ENCODE measurements at places on chromosomes 2 and 18. TPM values are rescaled to one million over a fixed set of nuclear protein-coding genes. Genes with fewer than 3 reads are reported as not detected.

Gene TGFA
- 1.0 TPM for total RNA-seq

Gene IL36RN
- total RNA-seq = not detected

Gene SPHKAP
- not detected for total RNA-seq

Gene DAPL1
- not detected for total RNA-seq

Gene RHOB
- 105 TPM for total RNA-seq

Gene DNER
- 68.3 TPM for total RNA-seq

Gene SCN9A
- total RNA-seq = 6.3 TPM

Gene SLC9A4
- total RNA-seq = 0.84 TPM

Gene FAM237A
- not detected for total RNA-seq

Gene CAPN13
- total RNA-seq = not detected

Gene PSMD14
- total RNA-seq = 319 TPM

Gene ACVR1C
- not detected for total RNA-seq

Gene GALR1
- not detected for total RNA-seq

Gene IL1R2
- not detected for total RNA-seq

Gene SERPINB12
- not detected for total RNA-seq

Gene REG1A
- not detected for total RNA-seq

Gene RGPD3
- 0.21 TPM for total RNA-seq

Gene EPAS1
- 8.0 TPM for total RNA-seq

Gene KCNF1
- 0.71 TPM for total RNA-seq

Gene SMAD7
- 6.2 TPM for total RNA-seq

Gene ZNF519
- 11.1 TPM for total RNA-seq

Gene NYAP2
- total RNA-seq = not detected

Gene SLC16A14
- not detected for total RNA-seq

Gene VWA3B
- total RNA-seq = not detected

Gene DQX1
- total RNA-seq = not detected

Gene GKN1
- total RNA-seq = not detected

Gene PROC
- 2.7 TPM for total RNA-seq

Gene MC4R
- total RNA-seq = 3.9 TPM

Gene OR6B2
- not detected for total RNA-seq
